H1 (cell line): ENCODE measurements at places on chromosomes 13 and 19. TPM values are rescaled to one million over a fixed set of nuclear protein-coding genes. Genes with fewer than 3 reads are reported as not detected.

GRCh38 chr19:9818175-9818733 is 625 bp downstream of the FBXL12 start:
- no peak for DNase-seq

The SLC27A1 gene
- 7.3 and 7.5 TPM in 2 replicates for total RNA-seq

- no peak for DNase-seq
Measured at GRCh38 chr19:35908973-35909683, 1.0 kb upstream of the TYROBP start.

The DCT gene
- total RNA-seq, result not detected in 2 replicates

- no peak for DNase-seq
Measured at GRCh38 chr13:89113744-89114143, 1442.6 kb downstream of the SLITRK5 start.

DNA sequence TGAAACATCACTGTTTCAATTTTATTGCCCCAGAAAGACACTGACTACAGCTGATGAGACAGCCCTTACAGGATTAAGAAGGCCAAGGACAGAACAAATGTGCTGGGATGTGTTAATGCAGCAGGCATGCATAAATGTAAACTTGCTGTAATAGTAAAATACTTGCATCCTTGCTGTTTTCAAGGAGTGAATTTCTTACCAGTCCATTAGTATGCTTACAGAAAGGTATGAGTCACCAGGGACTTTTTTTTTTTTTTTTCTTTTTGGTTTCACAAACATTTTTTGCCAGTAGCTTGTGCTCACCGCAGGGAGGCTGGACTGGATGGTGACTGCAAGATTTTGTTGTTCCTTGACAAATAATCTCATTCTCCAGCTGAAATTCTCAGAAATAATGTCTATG is 55.1 kb downstream of the GPR180 start:
- DNase-seq, result no peak

DNA sequence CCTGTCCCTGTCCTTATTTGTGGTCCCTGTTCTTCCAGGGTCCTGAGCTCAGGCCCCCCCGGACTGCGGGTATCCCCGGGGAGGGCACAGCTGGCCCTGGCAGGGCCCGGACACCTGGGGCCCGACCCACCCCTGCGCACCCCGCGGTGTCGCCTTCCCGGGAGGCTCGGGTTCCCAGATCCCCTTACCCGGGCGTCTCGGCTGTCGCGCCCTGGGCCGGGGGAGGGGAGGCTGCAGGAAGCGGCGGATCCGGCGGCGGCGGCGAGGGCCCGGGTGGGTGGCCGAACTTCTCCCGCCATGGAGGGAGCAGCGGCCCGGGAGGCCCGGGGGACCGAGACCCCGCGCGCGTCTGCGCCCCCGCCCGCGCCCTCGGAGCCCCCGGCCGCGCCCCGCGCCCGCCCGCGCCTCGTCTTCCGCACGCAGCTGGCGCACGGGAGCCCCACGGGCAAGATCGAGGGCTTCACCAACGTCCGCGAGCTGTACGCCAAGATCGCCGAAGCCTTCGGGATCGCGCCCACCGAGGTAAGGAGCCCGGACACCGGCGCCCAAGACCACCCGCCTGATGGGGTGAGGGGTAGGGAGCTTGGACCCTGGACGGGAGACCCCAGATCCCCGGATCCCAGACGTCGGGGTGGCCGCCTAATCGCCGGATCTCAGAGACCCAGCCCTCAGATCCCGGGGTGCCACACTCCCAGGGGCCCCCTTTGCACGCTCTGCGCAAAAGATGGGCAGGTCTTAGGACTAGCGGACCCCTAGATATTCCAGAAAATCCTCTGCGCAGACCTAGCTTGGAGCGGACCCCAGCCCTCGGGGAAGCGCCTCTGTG is at the start of gene GIPC3:
Gene GIPC3 (plus strand): TSS at position 178 of the 826 bp plus-strand sequence. CDS start 120 bp downstream, at position 298.
- DNase-seq, result no peak

The PSG11 gene
- total RNA-seq, result not detected in 2 replicates

The GRK1 gene
- 0.21 TPM in 1 of 2 replicates, not detected in the other for total RNA-seq

The FAM216B gene
- not detected in 2 replicates for total RNA-seq

DNA sequence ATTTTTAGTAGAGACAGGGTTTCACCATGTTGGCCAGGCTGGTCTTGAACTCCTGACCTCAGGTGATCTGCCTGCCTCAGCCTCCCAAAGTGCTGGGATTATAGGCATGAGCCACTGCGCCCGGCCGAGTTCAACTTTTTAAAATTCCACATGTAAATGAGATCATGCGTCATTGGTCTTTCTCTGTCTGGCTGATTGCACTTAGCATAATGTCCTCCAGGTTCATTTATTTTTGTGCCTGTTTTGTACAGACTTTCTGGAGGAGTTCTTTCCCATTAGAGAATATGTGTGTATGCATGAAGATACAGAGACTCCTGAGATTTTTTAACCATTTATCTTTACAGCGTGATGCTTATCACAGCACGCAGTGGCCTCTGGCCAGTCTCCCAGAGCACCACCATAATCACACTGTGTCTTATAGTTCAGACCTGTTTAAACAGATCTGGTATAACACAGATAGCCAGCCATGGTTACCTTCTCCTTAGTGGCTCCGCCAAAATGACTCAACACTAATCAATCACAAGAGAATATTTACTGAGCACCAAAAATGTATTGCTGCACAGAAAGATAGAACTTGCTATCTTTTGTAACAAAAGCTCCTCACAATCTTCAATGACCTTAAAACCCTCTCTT is 11.4 kb upstream of the STARD13 start:
- no peak for DNase-seq

The TGFBR3L gene
- 3.7 and 4.3 TPM in 2 replicates for total RNA-seq
